Stimulated activated CD4-positive, alpha-beta T cell treated with anti-CD3 and anti-CD28 coated beads, Interleukin-2, amount 100 ng/mL, for 24 hours (primary cell): ENCODE measurements at places on chromosomes 7 and 10.

- no peak for DNase-seq
Observed at GRCh38 chr10:1257274-1257673, 201.1 kb downstream of the WDR37 start.

GRCh38 chr7:43758029-43758821 is at the start of gene BLVRA:
TSS of gene BLVRA (plus strand) at chr7:43758680. CDS start at chr7:43771159, 12,479 bp downstream.
- peak; percentile 73 for DNase-seq

GRCh38 chr7:15478401-15478800 is 83.4 kb downstream of the AGMO start:
- DNase-seq: no peak

GRCh38 chr7:124893140-124893827 is 36.3 kb downstream of the POT1 start:
- DNase-seq: no peak

- no peak for DNase-seq
Observed at GRCh38 chr7:85805249-85805648, 618.4 kb upstream of the SEMA3D start.

- DNase-seq: no peak
Observed at GRCh38 chr10:93267521-93267920, 193.8 kb downstream of the CYP26A1 start.

DNA sequence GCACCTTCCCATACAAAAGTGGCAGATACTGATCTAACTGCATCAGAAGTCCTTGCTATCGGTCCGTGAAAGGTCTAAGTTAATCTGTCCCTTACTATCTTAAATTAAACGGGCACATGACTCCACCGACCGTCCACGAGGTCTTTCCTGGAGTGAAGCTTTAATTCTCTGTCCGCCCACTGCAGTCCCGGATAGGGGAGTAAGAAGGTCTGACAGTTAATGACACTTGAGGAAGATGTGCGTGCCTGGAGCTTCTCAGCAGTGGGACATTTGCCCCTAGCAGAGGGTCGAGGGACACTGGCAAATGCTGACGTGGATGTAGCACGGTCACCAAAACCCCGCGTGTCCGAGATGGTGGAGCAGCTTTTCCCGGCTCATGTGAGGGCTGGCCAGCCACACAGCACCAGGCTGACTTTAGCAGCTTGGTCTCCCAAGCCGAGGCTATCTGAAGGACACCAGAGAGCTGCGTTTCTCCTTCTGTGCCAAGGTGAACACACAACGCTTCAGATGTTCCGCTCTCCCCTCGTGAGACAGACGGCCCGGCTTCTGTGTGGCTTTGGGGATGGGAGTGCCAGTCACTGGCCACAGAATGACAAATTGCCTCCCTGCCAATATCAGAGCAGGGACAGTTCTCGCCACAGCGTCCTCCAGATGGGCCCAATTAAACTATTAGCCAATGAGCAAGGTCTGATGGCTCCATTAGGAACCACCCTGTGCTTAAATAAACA is 86.6 kb downstream of the ADARB2 start:
- no peak for DNase-seq
